ENCODE measurements at places on chromosomes 5 and 9. TPM values are rescaled to one million over a fixed set of nuclear protein-coding genes. Genes with fewer than 3 reads are reported as not detected.

The AK8 gene
- total RNA-seq = 0.92 TPM

The CCL21 gene
- total RNA-seq = not detected

The SLC34A3 gene
- 0.15 TPM for total RNA-seq

The RASGEF1C gene
- 0.10 TPM for total RNA-seq

The GBA2 gene
- 31.7 TPM for total RNA-seq

The PCDHGA7 gene
- total RNA-seq = 0.74 TPM

The LMX1B gene
- 1.1 TPM for total RNA-seq

The EIF4EBP3 gene
- 1.4 TPM for total RNA-seq

The ADAMTS19 gene
- not detected for total RNA-seq

The PLPP7 gene
- total RNA-seq = not detected

The FAM221B gene
- not detected for total RNA-seq

The FOXD4L6 gene
- total RNA-seq = 0.06 TPM

The CCDC171 gene
- total RNA-seq = 0.31 TPM

The SPATA31C1 gene
- not detected for total RNA-seq

The SLC25A25 gene
- 8.4 TPM for total RNA-seq

The OR2V2 gene
- not detected for total RNA-seq

The WASHC1 gene
- 11.2 TPM for total RNA-seq

The ZBED3 gene
- total RNA-seq = 4.1 TPM

The SAPCD2 gene
- 21.6 TPM for total RNA-seq

The PPP3R2 gene
- not detected for total RNA-seq

The ZCCHC7 gene
- 10.8 TPM for total RNA-seq

The MYMK gene
- not detected for total RNA-seq

The LRRC70 gene
- total RNA-seq = 0.13 TPM

The GGTA1 gene
- not detected for total RNA-seq

The CATSPER3 gene
- total RNA-seq = 0.15 TPM

The IL13 gene
- not detected for total RNA-seq

The CAMK2A gene
- total RNA-seq = 0.69 TPM

The SLC1A3 gene
- 0.05 TPM for total RNA-seq

The INSL6 gene
- total RNA-seq = not detected

The PCDHB2 gene
- 3.3 TPM for total RNA-seq

The PCDHGC4 gene
- total RNA-seq = not detected

The DAP gene
- total RNA-seq = 57.4 TPM

The SHROOM1 gene
- 10.1 TPM for total RNA-seq
